Stimulated activated CD4-positive, alpha-beta T cell treated with anti-CD3 and anti-CD28 coated beads, Interleukin-2, amount 100 ng/mL, for 4 hours (primary cell): ENCODE measurements at places on chromosomes 1 and 21.

DNA sequence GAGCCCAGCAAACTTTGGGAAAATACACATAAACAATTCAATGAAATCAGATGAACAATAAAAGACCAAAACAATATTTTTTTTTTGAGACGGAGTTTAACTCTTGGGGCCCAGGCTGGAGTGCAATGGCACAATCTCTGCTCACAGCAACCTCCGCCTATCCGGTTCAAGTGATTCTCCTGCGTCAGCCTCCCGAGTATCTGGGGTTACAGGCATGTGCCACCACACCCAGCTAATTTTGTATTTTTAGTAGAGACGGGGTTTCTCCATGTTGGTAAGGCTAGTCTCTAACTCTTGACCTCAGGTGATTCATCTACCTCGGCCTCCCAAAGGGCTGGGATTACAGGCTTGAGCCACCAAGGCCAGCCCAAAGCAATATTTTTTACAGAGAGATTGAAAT lies 1588.5 kb downstream of the BRINP3 start:
- no peak for DNase-seq

- no peak for DNase-seq
Measured at GRCh38 chr1:143652744-143653428, 318.9 kb downstream of the FAM72C start.

- DNase-seq: no peak
Measured at GRCh38 chr1:21097729-21098128, 79.0 kb downstream of the EIF4G3 start.

GRCh38 chr21:45040157-45040711 lies 34.1 kb upstream of the ADARB1 start:
- DNase-seq: no peak

- no peak for DNase-seq
Measured at GRCh38 chr1:12588695-12589094, 29.3 kb downstream of the DHRS3 start.

GRCh38 chr21:37915497-37915911 lies 753 bp downstream of the KCNJ6 start:
- DNase-seq: no peak

- no peak for DNase-seq
Measured at GRCh38 chr1:246695136-246695535, 29.1 kb upstream of the SCCPDH start.

DNA sequence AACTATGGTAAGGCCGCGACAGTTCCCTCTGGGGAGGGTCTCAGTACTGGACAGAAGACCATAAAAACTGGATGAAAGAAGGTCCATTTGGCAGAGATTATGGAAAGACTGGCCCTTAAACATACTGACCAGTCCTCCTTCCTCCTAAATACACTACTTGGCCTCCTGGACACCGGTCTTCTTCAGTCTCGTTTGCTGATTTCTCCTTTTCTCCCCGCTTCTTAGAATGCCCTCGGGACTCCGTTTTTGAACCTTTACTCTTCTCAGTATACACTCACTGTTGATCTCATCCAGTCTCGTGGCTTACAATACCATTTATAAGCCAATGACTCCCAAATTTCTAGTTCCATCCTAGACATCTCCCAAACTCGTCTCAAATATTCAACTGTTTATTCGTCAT lies 694 bp upstream of the MRPL9 start:
- DNase-seq: no peak

DNA sequence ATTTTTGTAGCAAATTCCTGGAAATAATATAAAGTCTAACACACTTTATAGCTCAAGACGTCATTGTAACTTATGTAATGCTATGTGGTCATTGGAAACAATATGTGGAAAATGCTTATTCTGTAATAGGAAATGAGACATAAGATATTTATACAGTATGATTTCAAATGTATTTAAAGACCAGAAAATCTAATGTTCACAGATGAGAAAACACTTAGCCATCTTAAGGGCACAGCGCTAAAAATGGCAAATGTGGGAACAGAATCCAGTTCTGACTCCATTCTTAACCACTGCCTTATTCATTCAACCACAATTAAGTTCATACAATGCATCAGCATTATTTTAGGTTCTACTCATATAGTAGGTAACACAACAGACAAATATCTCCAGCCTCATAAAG lies 12.5 kb downstream of the CSDE1 start:
- DNase-seq: no peak

- no peak for DNase-seq
Measured at GRCh38 chr21:30646904-30647414, 4.3 kb downstream of the KRTAP20-3 start.

- no peak for DNase-seq
Measured at GRCh38 chr1:233113009-233113879, 162.8 kb downstream of the NTPCR start.

- no peak for DNase-seq
Measured at GRCh38 chr1:19220991-19221390, 10.9 kb upstream of the UBR4 start.

DNA sequence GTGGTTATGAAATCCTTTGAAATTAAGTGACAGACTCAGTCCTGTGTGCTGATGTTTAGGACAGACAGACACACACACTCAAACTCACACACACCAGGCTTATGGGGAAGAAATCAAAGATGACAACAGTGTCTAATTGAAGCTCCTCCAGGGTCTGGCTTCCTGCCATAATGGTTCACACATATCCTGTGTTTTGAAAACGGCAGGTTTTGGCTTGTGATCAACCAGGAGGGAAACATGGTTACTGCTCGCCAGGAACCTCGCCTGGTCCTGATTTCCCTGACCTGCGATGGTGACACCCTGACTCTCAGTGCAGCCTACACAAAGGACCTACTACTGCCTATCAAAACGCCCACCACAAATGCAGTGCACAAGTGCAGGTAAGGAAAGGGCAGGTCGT lies 4.6 kb downstream of the MTARC1 start:
- no peak for DNase-seq

DNA sequence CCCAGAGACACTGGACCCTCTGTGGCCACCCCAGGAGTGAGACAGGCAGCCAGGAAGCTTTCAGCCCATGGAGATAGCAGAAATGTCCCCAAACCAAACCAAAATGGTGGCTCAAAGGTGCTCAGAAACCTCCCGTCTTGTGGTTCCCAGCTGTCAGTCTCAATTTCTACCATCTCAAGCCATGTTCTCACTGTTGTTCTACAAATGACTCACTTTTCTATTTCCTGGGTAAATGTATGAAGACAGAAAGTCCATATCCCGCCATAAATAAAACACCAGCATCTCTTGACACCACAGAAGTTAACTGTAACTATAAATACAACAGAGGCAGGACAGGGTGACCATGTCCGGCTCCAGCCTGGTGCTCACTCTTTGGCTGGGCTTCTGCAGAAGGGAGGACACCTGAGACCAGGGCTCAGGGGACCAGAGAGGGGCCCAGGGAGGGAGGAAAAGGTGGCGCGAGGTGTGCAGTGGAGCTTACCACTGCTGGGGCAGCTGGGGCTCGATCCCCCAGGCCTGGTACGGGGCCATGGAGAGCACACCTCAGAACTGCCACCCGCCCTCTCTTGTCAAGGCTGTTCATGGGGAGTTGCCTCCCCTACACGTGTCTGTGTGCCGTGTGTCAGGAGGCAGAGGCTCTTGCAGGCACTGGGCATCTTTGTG lies 43.6 kb downstream of the EPHB2 start:
- no peak for DNase-seq

DNA sequence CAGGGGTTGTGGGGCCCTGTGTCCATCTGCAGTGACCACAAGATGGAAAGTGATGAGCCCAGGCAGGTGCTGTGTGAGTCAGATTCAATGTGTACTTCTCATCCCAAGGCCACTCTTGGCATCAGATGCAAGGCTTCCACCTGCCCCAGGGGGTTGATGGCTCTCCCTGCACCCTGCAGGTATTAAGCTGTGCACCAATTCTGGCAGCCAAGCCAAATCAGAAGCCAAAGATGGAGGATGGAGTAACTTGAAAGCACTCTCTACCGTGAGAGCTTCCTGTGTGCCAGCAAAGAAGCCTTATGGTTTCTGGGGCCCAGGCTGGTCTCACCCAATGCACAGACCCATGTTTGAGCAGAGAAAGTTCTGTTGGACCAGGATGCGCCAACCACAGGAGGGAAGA lies 44.3 kb upstream of the TENT5C start:
- DNase-seq: no peak

DNA sequence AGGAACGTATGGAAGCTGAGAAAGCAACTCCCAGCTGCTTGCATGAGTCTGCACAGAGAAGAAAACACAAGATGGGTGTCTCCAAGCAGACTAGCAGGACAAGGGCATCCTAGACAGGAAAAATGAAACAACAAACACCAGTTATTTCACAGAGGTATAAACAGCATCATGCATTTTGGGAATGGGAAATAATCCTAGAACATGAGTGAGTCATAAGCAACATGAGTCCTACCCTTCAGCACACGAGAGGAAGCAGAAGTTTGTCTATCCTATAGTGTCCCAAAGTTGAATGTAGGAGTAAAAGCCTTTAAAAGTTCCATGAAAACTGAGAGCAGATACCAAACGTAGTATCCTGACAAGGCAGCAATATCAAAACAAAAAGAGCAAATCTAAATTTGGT lies 11.3 kb upstream of the FRRS1 start:
- no peak for DNase-seq

- no peak for DNase-seq
Measured at GRCh38 chr1:39328586-39329121, 124.2 kb downstream of the MACF1 start.

DNA sequence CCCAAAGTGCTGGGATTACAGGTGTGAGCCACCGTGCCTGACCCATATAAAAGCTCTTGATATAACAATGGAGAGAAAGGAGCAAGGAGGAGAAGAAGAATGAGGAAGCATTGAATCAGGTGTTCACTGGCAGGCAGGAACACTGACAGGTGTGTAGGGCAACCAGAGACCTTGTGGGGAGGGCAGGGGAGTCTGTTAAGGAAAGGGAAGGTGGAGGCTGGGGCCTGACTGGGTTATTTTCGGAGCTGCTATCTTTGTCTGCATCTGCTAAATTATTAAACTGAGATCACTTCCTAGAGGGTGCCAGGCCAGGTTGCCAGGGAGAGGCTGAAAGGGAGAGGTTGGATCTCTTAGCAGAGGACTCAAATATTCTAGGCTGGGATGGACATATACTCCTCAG lies 6.8 kb upstream of the TRNP1 start:
- DNase-seq: no peak

DNA sequence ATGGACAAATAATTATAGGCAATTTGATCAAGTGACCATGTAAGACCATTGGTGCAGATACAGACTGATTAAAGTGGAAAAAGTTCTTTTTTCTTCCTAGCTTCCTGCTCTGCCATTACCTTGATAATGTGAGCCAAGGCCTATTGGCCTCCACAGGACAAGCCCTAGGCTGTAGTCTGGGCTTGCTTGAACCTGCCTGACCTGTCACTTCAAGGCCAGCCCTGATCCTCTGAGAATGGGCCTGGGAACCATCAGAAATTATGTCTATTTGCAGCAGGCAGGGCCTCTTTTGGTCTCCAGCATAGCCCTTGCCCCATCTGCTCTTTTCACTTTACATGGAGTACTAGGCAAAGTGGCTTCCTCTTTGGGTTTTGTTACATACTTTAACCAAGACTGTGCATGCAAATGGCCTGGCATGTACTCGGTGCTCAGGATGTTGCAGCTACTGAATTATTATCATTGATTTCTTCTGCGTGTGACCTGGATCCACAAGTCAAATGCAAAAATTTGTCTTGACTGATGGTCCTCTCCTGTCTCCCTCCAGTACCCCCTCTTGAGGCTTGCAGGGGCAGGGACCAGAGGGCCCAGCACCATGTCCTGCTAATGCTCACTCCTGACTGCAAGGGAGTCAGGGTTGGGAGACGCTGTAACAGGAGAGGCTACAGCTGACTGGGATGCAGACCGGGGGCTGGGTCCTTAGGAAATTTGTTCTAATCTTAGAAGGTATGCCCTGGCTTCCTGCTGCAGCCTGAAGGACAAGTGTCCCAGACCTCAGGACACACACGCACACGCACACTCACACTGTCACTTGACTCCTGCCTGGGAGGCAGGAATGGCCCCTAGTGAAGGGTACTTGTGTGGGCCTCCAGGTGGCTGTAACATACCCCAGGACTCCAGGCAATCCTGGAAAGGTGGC lies 39.4 kb downstream of the RCSD1 start:
- no peak for DNase-seq

DNA sequence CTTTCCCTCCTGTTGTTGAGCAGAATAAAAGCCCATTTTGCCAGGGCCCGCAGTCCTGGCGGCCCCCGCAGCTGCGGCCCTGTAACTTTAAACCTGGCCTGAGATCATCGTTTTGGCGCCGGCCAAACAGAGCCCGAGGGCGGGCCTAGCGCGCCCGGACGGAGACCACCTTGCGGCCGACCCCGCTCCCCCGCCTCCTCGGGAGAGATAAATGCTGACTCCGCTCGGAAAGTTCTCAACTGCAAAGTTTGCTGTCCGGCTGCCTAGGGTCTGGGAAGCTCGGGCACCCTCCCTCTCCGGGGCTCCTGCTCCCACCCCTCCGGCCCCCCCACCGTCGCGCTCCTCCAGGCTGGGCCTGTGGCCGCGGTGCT lies at the start of gene PDPN:
Gene PDPN, plus strand, starts transcription at position 238 of the 371 bp plus-strand sequence. CDS start 202 bp downstream, outside the sequence.
- DNase-seq: no peak

DNA sequence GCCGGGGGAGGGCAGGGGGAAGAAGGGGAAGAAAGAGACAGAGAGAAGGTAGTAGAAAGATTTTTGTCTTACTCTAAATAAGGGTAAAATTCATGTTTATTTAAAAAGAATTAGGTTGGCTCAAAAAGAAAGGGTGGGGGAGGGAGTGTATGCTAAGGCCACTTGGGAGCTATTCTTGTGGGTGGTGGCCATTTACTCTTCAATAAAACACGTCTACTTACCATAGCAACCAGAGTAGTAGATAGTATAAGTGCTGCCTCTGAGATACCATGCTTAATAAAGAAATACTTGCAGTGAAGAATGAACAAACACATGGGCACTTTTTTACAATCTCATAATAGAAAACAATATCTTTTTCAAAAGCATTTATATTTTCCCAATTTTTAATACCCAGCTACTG lies 538.1 kb upstream of the PTBP2 start:
- no peak for DNase-seq

DNA sequence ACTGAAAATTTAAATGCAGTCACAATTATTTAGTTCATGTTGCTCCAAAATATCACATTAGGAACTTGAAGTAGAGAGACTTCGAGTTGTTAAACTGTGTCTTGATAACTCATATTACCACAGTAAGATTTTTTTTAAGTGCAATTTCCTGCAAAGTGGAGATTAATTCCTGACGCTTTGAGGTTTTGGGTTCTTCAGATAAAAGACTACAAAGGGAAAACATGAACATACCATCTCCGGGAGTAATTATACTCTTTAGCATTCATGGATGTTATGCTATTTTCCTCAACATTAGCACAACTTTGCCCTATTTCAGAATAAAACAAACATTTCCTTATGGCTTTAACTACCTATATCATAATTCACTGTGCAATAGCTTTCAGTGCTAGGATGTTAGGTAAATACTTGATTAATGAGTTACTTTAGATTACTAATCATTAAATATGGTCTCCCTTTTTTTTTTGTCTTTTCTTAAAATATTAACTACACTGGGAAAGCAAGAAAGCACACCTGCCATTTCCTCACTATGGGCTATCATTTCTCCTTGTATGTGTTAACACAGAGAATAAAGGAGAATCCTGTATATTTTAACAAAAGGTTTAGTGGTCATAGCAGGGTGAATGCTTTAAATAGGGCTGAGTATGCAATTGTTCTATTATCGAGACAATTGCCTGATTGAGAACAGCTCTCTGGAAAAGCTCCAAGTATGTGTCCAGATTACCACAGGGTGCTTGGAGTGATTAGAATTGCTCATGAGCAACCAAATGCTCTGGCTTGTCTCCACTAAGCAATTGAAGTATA lies 252.5 kb upstream of the C1orf105 start:
- no peak for DNase-seq

- DNase-seq: no peak
Measured at GRCh38 chr1:206427291-206427690, 43.0 kb upstream of the IKBKE start.
